ENCODE measurements at places on chromosomes 4 and X. TPM values are rescaled to one million over a fixed set of nuclear protein-coding genes. Genes with fewer than 3 reads are reported as not detected.

MAGEC1 gene
- total RNA-seq = not detected

IL1RAPL1 gene
- total RNA-seq = 0.13 TPM

DNA sequence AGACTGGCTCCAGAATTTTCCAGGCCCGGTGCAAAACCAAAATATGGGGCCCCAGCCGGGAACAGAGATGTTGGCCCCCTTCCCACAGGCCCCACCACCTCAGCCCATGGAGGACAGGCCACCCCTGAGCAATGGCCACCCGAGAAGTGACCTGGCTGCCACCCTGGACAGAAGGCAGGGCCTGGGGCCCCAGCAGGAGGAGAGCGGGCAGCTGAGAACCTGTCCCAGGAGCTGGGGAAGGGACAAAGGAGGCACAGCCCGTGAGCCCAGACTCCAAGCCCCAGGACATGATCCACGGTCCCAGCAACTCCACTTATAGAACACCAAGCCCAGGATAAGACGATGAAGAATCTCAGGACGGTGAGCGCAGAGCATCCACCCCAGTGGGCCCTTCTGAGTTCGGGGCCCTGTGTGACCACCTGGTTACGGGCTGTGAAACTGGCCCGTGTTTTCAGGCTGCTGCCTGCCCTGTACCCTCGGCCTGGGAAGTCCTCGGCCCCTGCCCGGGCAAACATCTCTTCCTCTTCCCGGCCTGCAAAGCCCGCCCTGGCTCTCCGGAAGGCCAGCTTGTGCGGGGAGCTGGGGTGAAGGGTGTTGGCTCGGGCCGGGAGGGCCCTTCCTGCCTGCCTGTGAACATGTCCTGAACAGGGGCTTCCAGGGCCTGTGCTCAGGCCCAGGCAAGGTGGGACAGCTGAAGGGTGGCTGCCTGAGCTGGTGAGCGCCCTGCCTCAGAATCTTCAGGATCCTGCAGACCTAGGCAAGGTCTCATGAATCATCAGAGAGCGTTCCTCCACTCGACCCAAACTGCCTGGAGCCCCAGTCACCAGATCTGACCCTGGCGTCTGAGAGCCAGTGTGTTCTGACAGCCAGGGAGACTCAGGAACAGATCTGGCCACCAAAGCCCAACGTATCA lies 47.0 kb upstream of the MAN2B2 start:
- peaks cover 26% of the 10 kb centered on the region for H3K4me1 ChIP-seq
- no peak overlapping the region for H3K4me3 ChIP-seq
- no peaks in the 10 kb centered on the region for H3K27me3 ChIP-seq
- DNase-seq = no peak
- no peaks in the 10 kb centered on the region for H3K36me3 ChIP-seq
- H3K27ac ChIP-seq = peak overlapping the region; percentile 57

GRCh38 chr4:20248155-20248558 lies 3.5 kb upstream of the SLIT2 start:
- no peak overlapping the region for H3K4me3 ChIP-seq
- H3K36me3 ChIP-seq = peaks cover 4% of the 10 kb centered on the region
- H3K27ac ChIP-seq = no peak overlapping the region
- peaks cover 32% of the 10 kb centered on the region for H3K27me3 ChIP-seq
- DNase-seq = no peak

- no peaks in the 10 kb centered on the region for H3K27me3 ChIP-seq
- H3K27ac ChIP-seq = no peak overlapping the region
- no peak overlapping the region for H3K4me3 ChIP-seq
- H3K36me3 ChIP-seq = no peaks in the 10 kb centered on the region
Observed at GRCh38 chr4:152417673-152418072, 118.2 kb downstream of the FBXW7 start.

All from WTC11 (cell line).